ENCODE measurements at places on chromosomes 6 and 20.

DNA sequence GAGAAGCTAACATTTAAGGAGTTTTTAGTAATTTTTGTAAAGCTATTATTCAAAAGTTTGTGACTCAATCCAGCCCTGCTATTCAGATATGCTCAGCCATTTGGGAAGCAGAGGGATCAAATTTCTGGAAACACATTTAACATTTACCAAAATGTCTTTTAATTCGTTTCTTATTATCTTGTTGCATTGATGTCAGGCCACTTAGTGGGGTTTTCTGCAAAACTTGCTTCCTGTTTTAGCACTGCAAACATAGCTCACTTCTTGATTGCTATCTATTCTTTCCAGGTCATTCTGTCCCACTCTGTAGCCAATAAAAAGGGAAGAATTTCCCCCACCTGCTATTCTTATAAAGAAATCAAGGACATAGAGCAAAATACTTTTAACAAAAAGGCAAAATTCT, 176.9 kb upstream of the SUPT3H start:
- DNase-seq = no peak

GRCh38 chr6:120816794-120817193, 517.5 kb downstream of the TBC1D32 start:
- no peak for DNase-seq

DNA sequence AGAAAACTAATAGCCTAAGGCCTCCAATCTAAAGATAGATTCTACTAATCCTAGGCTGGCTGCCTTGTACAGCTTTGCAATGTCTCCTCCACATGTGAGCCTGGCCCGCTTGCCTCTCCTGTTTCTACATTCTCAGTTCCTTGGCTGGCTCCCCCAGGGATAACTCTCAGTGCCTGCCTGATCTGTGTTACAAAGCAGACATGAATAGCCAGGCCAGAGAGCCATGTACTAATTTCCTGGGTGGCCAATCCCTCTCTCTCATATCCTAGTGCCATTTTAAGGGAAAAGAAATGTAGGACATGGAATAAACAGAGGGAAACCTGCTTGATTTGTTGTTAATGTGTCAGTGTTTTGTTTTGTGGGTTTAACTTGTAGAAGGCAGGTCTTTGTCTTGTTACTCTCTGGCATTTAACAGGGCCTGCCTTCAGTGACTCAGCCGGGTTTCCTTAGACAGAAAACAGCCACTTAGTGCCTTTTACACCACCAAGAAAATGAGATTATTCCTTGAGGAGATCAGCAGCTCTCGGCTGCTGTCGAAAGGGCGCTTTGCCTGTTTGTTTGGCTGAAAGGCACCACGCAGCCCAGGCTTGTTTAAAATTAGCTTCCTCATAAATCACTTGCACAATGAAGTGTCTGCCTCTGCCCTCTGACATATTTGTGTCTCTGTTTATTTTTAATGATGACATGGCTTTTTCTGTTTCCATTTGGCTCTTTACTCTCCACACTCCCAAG, 702.7 kb downstream of the MAFB start:
- no peak for DNase-seq

GRCh38 chr6:34549026-34549803, 6.9 kb downstream of the SPDEF start:
- DNase-seq = no peak

GRCh38 chr6:159101656-159102055, 56.9 kb upstream of the TAGAP start:
- peak; percentile 34 for DNase-seq
